Fibroblast of skin of abdomen (primary cell): ENCODE measurements at places on chromosomes 3 and 15.
A peak's percentile ranks its signal among the peaks of the same experiment; 100 is the strongest.

DNA sequence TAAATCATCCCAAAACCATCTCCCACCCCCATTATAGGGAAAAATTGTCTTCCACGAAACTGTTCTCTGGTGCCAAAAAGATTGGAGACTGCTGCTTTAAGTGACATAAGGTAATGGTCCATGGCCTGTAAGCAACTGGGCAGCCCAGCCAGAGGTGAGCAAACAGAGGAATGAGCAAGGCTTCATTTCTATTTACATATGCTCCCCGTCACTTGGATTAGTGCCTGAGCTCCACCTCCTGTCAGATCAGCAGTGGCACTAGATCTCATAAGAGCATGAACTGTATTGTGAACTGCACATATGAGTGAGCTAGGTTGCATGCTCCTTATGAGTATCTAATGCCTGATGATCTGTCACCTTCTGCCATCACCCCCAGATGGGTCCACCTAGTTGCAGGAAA, 1159.8 kb upstream of the ALCAM start:
- no peak for DNase-seq

- DNase-seq, result no peak
Observed at GRCh38 chr15:69727121-69727924, 274.7 kb downstream of the RPLP1 start.

- no peak for DNase-seq
Observed at GRCh38 chr3:28036599-28037575, 204.5 kb upstream of the CMC1 start.

DNA sequence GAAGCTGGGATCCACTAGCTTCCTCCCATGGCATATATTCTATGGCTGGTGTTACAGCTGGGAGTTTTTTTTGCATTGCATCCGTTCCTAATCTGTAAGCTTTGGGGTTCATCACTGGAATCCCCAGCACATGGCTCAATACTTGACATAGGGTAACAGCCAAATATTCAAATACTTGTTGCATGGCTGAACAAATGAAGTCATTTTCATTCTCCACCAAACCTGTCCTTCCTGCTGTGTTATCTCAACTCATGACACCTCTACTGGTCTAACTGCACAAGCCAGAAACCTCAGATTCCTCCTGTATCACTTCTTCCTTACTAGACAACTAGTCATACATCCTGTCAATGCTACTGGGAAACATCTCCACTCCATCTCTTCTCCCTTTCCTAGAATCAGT, 43.4 kb downstream of the ST3GAL6 start:
- DNase-seq, result no peak

GRCh38 chr3:145952536-145952935, 208.4 kb downstream of the PLOD2 start:
- DNase-seq, result peak; percentile 99

- peak; percentile 70 for DNase-seq
Observed at GRCh38 chr15:49421991-49422390, 1.1 kb upstream of the FGF7 start.

- no peak for DNase-seq
Observed at GRCh38 chr3:186284661-186285060, 77.4 kb downstream of the DGKG start.

GRCh38 chr3:64067506-64068346, 44.4 kb upstream of the PSMD6 start:
- DNase-seq, result no peak

DNA sequence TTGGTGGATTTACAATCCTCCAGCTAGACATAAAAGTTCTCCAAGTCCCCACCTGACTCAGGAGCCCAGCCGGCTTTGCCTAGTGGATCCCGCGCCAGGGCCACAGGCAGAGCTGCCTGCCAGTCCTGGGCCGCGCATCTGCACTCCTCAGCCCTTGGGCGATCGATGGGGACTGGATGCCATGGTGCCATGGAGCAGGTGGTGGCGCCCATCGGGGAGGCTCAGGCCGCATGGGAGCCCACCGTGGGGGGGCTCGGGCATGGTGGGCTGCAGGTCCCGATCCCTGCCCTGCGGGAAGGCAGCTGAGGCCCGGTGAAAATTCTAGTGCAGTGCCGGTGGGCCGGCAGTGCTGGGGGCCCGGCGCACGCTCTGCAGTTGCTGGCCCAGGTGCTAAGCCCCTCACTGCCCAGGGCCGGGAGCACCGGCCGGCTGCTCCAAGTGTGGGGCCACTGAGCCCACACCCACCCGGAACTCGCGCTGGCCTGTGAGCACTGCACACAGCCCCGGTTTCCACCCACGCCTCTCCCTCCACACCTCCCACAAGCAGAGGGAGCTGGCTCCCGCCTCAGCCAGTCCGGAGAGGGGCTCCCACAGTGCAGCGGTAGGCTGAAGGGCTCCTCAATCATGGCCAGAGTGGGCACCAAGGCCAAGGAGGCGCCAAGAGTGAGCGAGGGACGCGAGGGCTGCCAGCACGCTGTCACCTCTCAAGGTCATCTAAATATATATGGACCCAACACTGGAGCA, 38.8 kb upstream of the IGSF11 start:
- no peak for DNase-seq

DNA sequence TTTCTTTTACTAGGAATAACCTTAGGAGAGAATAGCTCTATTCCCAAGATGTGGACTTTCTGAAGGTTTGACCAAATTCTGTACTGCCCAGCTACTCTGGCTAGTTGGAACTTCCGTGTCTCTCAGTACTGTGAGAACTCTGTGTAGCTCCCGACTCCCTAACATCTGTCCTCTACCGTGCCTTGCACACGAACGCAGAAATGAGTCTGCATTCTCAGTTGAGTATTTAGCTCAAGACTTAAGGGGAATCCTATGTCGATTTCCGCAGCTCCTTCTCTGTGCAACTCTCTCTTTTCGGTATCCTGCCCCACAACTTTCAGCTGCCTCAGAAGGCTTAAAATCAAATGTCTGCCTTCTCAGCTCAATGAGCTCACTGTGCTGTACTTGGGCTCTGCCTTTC, 86.7 kb upstream of the EPHB3 start:
- no peak for DNase-seq

GRCh38 chr3:165797551-165797950, 39.7 kb downstream of the BCHE start:
- no peak for DNase-seq

DNA sequence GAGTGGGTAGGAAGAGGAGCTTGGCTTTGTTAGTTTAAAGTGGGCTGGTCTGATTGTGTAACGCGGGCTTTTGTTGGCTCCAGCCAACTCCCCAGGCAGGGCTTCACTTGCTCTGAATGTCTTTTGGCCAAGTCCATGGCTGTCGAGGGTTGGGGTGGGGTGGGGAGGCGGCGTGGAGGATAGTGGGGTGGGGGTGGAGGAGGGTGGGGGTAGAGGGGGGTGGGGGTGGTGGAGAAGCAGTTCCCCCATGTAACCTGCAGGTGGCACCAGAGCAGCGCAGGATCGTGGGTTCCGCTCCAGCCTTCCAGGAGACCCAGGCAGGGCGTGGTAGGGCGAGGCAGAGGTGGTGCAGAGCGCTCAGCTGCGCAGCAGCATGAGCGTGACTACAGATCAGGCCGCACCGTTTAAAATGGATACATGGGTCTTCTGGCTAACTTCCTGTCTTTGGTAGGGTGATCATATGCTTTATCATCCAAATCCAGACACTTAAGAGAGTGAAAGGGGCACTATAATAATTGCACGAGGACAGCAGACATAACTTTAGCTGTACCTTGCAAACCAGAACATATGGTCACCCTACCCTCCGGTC, 28.3 kb downstream of the GOLGA6A start:
- peak; percentile 89 for DNase-seq

- peak; percentile 4 for DNase-seq
Observed at GRCh38 chr3:99087277-99087676, 185.8 kb upstream of the DCBLD2 start.

DNA sequence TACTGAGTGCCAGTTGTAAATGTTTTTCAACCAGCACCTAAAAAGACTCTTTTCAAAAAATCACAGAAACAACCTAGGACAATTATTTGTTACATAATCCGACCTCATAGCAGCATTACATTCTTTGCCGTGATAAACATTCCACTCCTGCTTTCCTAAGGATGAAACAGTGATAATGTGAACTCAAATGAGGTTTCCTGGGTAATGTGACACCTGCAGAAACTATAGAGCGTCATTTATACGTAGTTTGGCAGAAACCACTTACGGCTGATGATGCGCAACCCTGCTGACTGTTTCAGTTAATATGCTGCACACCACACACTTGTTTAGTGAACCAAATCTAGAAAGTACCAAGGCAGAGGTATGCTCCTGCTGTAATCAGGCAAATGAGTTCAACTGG, 55.8 kb downstream of the SEMA6D start:
- DNase-seq, result no peak

DNA sequence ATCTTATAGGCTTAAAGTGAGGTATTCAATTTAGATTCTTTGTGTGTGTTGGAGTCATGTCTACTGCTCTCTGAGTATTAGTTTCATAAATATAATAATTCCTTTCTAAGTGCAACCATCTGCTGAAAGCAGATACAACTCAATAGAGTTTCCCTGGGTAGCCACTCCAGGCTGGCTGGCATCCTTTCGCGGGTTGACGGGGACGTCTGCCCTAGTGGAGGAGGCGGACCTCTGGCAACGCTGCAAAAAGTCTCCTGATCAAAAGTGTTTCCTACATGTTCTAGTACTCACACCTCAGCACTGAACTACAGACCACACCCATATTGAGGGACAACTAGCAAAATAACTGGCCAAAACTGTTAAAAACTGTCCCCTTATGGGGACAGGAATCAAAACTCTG, 2.5 kb downstream of the MOBP start:
- DNase-seq, result no peak

GRCh38 chr15:35674873-35675781, 129.2 kb upstream of the DPH6 start:
- peak; percentile 77 for DNase-seq

GRCh38 chr15:79653533-79653932, 221.4 kb downstream of the MINAR1 start:
- DNase-seq, result peak; percentile 22

GRCh38 chr3:85560088-85560785, 601.4 kb downstream of the CADM2 start:
- no peak for DNase-seq

DNA sequence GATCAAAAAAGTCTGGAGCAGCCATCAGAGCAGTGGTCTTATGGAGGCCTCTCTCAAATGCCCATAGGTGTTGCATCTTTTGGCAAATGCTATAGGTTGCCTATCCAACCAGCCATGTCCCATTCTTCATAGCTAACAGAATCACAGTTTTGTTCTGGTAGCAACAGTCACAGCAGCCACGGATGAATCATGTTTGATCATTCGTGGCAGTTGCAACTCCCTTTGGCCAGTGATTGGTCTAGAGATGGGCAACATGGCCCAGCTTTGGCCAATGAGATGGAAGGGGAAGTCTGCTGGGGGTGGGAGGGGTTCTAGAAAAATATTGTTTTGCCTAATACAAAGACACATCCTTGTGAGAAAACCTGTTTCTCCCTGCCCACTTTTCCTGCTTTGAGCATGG, 50.3 kb upstream of the PPP2R3A start:
- no peak for DNase-seq

- DNase-seq, result peak; percentile 31
Observed at GRCh38 chr3:127781411-127782001, 40.8 kb downstream of the MGLL start.

GRCh38 chr3:136792556-136793330, 26.2 kb upstream of the SLC35G2 start:
- DNase-seq, result no peak

GRCh38 chr3:49649576-49649975, 24.6 kb upstream of the APEH start:
- DNase-seq, result no peak

- DNase-seq, result peak; percentile 27
Observed at GRCh38 chr3:45347315-45348000, 40.9 kb upstream of the LARS2 start.

DNA sequence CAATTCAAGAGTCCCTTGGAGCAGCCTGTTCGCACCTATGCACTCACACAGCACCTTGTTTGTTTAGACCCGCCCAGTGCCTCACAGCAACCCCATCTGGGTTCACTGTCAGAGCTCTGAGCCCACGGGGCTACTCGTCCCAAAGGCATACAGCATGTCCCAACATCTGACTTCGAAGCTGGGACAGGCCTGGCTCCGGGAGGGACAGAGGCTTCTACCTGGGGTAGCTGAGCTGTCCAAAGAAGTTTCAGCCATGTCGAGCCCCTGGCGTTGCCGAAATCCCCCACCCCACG, 28.6 kb upstream of the CYP11A1 start:
- no peak for DNase-seq

GRCh38 chr15:70264014-70264582, 166.4 kb upstream of the TLE3 start:
- DNase-seq, result no peak

DNA sequence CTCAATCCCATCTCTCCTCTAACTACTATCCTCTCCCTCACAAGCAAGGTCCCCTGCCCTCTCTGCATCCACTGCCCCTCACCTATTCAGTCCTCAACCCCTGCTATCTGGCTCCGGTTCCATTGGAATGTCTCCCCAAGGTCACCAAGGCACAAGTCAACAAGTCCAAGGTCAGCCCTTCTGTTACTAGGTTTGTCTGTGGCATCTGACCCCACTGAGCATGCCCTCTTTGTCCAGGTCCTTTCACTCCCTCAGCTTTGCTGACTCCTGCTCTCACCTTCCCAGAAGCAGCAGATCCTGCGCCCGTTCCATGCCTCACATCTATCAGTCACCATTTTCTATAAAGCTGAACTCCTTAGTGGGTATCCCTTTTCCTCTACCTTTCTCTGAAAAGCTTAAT, 8.3 kb upstream of the SEMA7A start:
- DNase-seq, result no peak

- no peak for DNase-seq
Observed at GRCh38 chr3:109136523-109136922, at the start of gene C3orf85. TSS of gene C3orf85 (plus strand) at chr3:109136719. CDS start at chr3:109136848, 129 bp downstream.

- no peak for DNase-seq
Observed at GRCh38 chr15:39451121-39451688, 129.7 kb upstream of the THBS1 start.

- DNase-seq, result no peak
Observed at GRCh38 chr3:5055357-5056110, 66.6 kb upstream of the ARL8B start.

GRCh38 chr15:56320316-56320715, 44.9 kb upstream of the TEX9 start:
- no peak for DNase-seq

- no peak for DNase-seq
Observed at GRCh38 chr3:100523050-100523760, 30.8 kb downstream of the TMEM45A start.
